ENCODE measurements at places on chromosomes 1 and 21. TPM values are rescaled to one million over a fixed set of nuclear protein-coding genes. Genes with fewer than 3 reads are reported as not detected.
A peak's percentile ranks its signal among the peaks of the same experiment; 100 is the strongest.

TTC39A gene
- 26.0 TPM for total RNA-seq

GRCh38 chr1:221488550-221488949 is 253.3 kb downstream of the DUSP10 start:
- no peak overlapping the region for H3K27ac ChIP-seq
- H3K36me3 ChIP-seq: no peaks in the 10 kb centered on the region
- no peaks in the 10 kb centered on the region for H3K4me1 ChIP-seq
- H3K4me3 ChIP-seq: no peak overlapping the region
- no peak for DNase-seq
- H3K27me3 ChIP-seq: no peaks in the 10 kb centered on the region

GRCh38 chr1:189962181-189962580 is 515.5 kb downstream of the BRINP3 start:
- H3K4me3 ChIP-seq: no peak overlapping the region
- H3K27ac ChIP-seq: no peak overlapping the region
- H3K4me1 ChIP-seq: no peaks in the 10 kb centered on the region
- DNase-seq: no peak
- H3K27me3 ChIP-seq: no peaks in the 10 kb centered on the region

KCNJ15 gene
- 2.2 TPM for total RNA-seq

DNA sequence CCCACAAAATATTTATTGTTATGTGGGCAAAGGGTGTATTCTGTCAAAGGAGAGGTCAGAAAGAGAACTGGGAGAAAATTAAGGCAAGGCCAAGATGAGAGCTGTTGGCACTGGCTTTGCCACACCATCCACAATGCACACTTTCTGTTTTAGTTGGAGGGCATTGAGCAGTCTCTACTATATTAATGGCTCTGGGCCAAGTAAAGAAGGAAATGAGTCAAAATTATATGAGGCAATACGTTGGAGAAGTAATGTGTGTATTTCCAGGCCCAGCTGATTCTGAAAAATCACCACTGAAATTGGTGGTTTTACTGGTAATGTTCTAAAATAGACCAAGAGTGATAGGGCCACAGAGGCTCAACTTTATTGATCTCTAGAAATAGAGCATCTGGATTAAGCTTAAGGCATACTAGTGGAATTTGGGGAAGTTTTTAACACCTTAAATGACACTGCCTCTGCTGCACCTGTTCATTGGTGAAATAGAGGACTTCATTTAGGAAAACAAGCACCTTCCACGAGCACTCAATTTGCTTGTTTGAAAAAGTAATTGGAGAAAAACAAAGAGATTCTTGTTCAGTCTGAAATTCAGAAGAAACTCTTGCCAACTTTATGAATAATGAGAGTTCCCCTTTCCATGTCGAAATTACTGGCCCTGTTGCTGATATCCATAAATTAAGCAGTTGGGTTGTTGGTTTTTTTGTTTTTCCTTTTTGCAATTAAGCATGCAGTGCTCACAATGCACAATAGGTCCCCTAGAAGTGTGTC is 424.9 kb downstream of the ADGRL2 start:
- H3K36me3 ChIP-seq: no peaks in the 10 kb centered on the region
- H3K27ac ChIP-seq: no peak overlapping the region
- H3K4me1 ChIP-seq: peaks cover 13% of the 10 kb centered on the region
- H3K27me3 ChIP-seq: no peaks in the 10 kb centered on the region

GRCh38 chr1:7940745-7941436 is at the start of gene TNFRSF9:
TNFRSF9 (minus strand) TSS chr1:7940839; CDS start chr1:7939994, 845 bp downstream.
- peaks cover 63% of the 10 kb centered on the region for H3K27me3 ChIP-seq
- no peaks in the 10 kb centered on the region for H3K4me1 ChIP-seq
- no peaks in the 10 kb centered on the region for H3K36me3 ChIP-seq
- H3K4me3 ChIP-seq: no peak within 1 kb of the TSS
- DNase-seq: no peak
- H3K27ac ChIP-seq: no peak within 1 kb of the TSS

- peaks cover 10% of the 10 kb centered on the region for H3K4me1 ChIP-seq
- no peak overlapping the region for H3K27ac ChIP-seq
- no peaks in the 10 kb centered on the region for H3K36me3 ChIP-seq
- DNase-seq: no peak
Measured at GRCh38 chr1:101311146-101311920, 74.5 kb downstream of the S1PR1 start.

PEAR1 gene
- total RNA-seq: 0.20 TPM

LRRC53 gene
- total RNA-seq: not detected

DNA sequence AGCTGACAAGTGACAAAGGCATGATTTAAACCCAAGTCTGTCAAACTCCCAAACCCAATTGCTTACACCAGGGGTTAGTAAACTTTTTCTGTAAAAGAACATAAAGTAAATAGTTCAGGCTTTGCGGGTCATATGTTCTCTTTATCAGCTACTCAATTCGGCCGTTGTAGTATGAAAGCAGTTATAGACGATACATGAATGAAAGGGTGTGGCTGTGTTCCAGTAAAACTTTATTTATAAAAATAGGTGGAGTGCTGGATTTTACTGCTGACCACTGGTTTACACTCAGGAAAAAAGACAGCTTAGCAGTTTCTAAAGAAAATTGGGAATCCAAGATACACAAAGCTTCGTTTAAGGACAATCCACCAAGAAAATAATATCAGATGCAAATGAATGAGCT is 124.3 kb upstream of the BCL9 start:
- no peak overlapping the region for H3K27ac ChIP-seq
- H3K4me3 ChIP-seq: no peak overlapping the region
- no peak for DNase-seq

GRCh38 chr1:50969611-50970508 is at the start of gene CDKN2C:
CDKN2C (plus strand) TSS chr1:50970245; CDS start chr1:50970369, 124 bp downstream.
- DNase-seq: peak; percentile 22
- peak within 1 kb of the TSS; percentile 39 for H3K27ac ChIP-seq
- no peaks in the 10 kb centered on the region for H3K36me3 ChIP-seq
- H3K4me1 ChIP-seq: peaks cover 6% of the 10 kb centered on the region

SLC22A15 gene
- total RNA-seq: 4.6 TPM

DNA sequence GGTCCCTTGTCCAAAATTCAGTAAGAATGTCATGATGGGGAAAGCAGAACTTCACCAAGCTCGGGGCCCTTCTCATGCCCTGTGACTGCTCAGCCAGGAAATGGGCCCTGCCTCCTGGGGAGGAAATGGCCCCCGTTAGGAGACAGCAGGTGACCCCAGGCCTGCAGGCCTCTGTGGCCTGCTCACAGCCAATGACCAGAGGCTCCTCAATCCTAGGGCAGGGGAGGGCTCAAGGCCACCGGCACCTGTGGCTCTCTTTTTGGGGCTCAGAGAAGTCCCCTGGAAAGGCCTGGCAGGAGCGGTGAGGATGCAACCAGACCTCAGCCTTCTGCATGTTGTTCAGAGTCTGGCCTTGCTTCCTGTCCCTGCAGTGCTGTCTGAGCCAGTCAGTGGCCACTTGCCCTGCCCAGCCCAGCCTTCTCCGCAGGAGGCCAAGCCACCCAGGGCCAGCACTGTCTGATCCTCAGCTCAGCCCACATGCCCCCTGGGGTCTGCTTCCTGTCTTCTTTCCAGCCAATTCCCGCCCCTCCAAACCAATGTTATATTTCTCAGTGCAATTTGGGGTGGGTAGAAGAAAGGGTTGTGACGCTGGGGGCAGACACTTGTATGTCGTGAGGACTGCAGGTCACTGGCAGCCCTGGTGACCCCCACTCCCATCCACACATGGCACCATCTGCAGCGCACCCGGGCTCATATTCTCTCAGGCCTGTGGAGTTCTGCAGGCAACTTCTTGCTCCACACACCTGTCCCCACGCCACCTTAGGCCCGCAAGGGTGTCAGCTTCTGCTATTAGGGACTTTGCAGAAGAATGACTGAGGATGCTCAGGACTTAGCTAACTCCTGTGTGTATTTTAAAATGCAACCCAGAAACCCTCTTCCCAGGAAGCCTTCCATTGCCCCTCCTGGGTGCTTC is 83.6 kb downstream of the ITPKB start:
- H3K4me1 ChIP-seq: peaks cover 22% of the 10 kb centered on the region
- H3K27me3 ChIP-seq: peaks cover 10% of the 10 kb centered on the region
- H3K27ac ChIP-seq: peak overlapping the region; percentile 78
- no peak overlapping the region for H3K4me3 ChIP-seq

DNA sequence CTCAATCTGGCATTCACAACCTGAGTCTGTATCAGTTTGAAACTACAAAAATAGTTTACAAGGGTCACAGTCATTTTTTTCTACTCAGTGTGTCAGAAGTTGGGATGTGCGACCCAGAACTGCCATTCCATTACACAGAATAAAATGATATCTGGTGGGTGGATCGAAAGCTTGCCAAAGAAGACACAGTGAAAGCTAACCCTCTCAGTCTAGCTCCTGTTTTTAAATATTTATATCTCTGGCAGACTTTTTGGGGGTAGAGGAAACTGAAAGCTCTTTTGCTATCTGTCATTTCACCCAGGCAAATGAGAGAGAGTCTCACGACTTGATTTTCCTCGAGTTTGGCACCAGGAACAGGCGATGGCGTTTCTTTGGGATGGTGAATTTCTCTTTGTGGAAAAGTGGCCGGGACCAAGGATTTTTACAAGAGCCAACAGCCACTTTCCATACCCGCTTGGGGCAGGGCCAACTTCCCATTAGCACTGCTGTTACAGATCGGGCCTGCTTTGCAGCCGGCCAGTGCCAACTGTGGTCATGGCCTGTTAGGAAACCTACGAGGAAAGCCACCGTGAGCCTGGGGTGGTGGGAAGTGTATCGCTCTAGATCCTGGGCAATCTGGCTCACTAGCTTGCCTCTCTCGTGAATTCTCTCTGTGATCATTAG is 185.5 kb upstream of the NFIA start:
- H3K27me3 ChIP-seq: peaks cover 7% of the 10 kb centered on the region
- H3K27ac ChIP-seq: no peak overlapping the region
- no peak for DNase-seq

GRCh38 chr1:11952455-11953109 is 18.1 kb downstream of the PLOD1 start:
- no peaks in the 10 kb centered on the region for H3K4me1 ChIP-seq
- H3K4me3 ChIP-seq: no peak overlapping the region
- peaks cover 20% of the 10 kb centered on the region for H3K36me3 ChIP-seq
- no peak overlapping the region for H3K27ac ChIP-seq
- H3K27me3 ChIP-seq: no peaks in the 10 kb centered on the region

DNA sequence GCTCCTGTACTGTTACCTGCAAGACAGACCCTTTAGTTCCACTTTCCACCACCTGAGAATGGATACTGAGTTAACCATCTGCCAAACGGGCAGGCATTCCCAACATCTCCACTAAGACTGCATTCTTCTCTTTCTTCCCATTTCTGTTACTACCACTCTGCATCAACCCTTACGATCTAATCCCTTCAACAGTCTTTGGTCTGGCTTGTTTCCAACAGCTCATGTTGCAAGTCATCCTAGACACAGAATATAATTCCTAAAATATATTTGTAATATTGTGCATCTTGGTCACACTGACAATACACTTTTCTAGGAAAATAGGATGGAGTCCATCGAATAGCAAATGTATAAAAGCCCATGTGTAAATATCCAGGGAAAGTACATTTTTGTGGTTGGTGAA is 166.7 kb downstream of the SIPA1L2 start:
- peaks cover 23% of the 10 kb centered on the region for H3K4me1 ChIP-seq
- H3K4me3 ChIP-seq: no peak overlapping the region
- no peak for DNase-seq
- no peaks in the 10 kb centered on the region for H3K27me3 ChIP-seq

DNA sequence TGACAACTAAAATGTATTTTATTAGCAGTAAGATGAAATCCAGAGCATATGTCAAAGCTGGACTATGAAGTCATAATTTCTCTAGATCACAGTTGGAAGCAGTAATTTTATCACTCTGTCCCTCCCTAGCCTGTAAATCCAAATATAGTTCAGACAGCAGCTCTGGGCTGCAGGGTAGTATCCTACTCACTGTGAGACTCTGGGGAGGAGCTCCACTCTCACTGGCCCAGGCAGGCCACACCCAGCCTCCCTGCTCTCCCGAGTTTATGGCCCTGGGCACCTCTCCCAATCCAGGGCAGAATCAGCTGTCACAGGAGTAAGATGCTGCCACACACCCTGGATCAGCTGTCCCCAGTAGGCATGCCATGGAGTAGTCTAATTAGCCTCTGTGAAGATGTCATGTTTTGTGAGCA is 131.1 kb downstream of the HLCS start:
- no peak for DNase-seq
- no peak overlapping the region for H3K4me3 ChIP-seq
- no peak overlapping the region for H3K27ac ChIP-seq
- H3K4me1 ChIP-seq: peaks cover 5% of the 10 kb centered on the region
- no peaks in the 10 kb centered on the region for H3K27me3 ChIP-seq

- H3K27me3 ChIP-seq: peaks cover 29% of the 10 kb centered on the region
- no peak overlapping the region for H3K4me3 ChIP-seq
- peaks cover 10% of the 10 kb centered on the region for H3K4me1 ChIP-seq
- H3K27ac ChIP-seq: no peak overlapping the region
- DNase-seq: no peak
- H3K36me3 ChIP-seq: no peaks in the 10 kb centered on the region
Measured at GRCh38 chr21:43361127-43361492, 65.8 kb downstream of the SIK1 start.

GRCh38 chr1:100229681-100230443 is 19.8 kb downstream of the DBT start:
- peaks cover 21% of the 10 kb centered on the region for H3K36me3 ChIP-seq
- no peak overlapping the region for H3K4me3 ChIP-seq
- no peak for DNase-seq
- H3K4me1 ChIP-seq: no peaks in the 10 kb centered on the region
- H3K27ac ChIP-seq: no peak overlapping the region

DNA sequence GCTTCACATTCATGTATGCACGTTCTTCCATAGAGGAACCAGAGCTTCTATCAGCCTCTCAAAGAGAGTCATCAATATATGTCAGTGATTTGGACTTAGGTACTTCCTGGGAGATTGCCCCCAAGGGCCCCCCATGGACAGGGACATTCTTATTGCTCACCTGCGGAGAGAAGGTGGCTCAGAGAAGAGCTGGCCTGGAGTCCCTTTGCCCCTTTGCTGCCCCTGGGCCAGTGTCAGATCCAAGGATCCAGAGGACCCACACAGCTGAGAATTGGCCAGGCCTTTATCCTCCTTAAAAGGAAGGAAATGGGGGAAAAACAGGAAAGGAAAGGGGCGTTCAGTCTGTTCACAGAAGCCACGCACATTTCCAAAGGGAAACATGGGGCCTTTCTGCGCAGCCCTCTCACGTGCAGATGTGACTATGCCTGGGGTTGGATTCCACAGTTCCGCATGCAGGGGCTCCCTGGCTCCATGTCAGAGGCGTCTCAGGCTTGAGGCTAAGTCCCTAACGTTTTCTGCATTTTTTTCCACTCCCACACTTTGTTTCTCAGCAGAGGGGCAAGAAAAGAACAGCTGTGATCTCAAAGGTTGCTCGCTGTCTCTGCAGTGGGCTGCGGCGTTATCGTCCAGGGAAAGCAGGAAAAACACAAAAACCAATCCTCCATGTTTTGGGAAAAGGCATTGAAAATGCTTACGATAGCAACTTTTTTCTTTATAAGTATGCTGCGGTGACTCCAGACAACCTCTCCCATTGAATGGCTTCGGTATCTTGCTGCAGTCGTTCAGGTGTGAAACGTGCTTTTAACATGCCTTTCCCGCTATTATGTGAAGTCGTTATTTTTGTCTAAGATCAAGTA is 5.9 kb downstream of the C1orf226 start:
- peaks cover 20% of the 10 kb centered on the region for H3K4me1 ChIP-seq
- H3K4me3 ChIP-seq: no peak overlapping the region
- H3K36me3 ChIP-seq: no peaks in the 10 kb centered on the region
- no peak overlapping the region for H3K27ac ChIP-seq

TEDDM1 gene
- total RNA-seq: not detected

GRCh38 chr1:106747232-106747631 is 309.2 kb upstream of the PRMT6 start:
- H3K27me3 ChIP-seq: no peaks in the 10 kb centered on the region
- DNase-seq: no peak
- no peak overlapping the region for H3K4me3 ChIP-seq
- no peak overlapping the region for H3K27ac ChIP-seq

Data from progenitor cell of endocrine pancreas (in vitro differentiated cells).